ENCODE measurements at places on chromosomes 1 and 21. TPM values are rescaled to one million over a fixed set of nuclear protein-coding genes. Genes with fewer than 3 reads are reported as not detected.

The TTC24 gene
- not detected for total RNA-seq

The ARMH1 gene
- total RNA-seq, result not detected

The PRELP gene
- total RNA-seq, result not detected

The USF1 gene
- total RNA-seq, result 68.4 TPM

DNA sequence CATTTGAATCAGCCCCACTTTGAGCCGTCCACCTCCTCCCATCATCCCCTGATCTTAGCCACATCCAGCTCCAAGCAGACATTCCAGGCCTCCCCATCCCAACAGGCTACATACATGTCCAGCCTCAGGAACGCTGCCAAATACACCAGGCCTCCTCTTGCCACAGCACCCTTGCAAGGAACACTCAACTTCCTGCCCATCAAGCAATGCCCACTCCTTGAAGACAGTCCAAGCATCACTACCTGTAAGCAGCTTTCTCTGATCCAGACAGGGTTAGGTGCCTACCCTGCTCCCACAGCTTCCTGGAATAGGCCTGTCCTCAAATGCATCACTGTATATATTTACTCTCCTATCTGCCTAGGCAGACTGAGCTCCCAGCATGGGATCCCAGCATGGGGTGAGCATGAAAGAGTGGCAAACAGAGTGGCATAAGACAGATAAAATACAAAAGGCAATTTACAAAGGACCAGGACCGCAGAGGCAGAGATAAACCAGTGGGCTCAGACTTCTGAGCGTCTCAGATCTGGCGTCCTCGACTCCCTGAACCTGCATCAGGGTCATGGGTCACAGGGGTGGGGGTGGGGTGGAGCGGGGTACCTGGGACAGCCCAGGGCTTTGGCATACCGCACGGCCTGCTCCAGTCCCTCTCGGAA is 816 bp downstream of the HYI start:
- no peak for DNase-seq

- DNase-seq, result no peak
These were observed 46.2 kb upstream of the TBX15 start for GRCh38 chr1:119034359-119034758.

- no peak for DNase-seq
These were observed 350.2 kb downstream of the SMYD3 start for GRCh38 chr1:246156847-246157246.

GRCh38 chr1:40971966-40972365 is 7.5 kb upstream of the CTPS1 start:
- DNase-seq, result no peak

GRCh38 chr21:43884012-43884860 is 19.2 kb downstream of the AGPAT3 start:
- no peak for DNase-seq

DNA sequence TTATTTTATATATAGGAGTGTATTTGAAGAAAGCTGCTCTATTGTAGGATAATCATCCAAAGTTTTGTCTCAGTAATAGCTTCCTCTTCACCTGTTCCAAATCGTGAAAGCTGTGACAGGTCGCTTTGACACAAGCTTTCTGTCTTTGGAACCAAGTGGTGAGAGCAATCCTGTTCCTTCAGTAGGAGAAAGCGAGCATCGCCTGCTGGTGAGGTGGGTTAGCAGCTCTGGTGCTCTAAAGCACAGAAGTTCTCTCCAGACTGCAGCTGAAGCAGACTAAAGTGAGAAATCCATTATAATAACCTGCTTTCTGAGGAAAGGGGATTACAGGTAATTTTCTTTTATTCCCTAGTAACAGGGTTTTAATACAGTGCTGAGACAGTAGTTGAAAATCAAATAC is 803.8 kb downstream of the ADGRL2 start:
- no peak for DNase-seq

DNA sequence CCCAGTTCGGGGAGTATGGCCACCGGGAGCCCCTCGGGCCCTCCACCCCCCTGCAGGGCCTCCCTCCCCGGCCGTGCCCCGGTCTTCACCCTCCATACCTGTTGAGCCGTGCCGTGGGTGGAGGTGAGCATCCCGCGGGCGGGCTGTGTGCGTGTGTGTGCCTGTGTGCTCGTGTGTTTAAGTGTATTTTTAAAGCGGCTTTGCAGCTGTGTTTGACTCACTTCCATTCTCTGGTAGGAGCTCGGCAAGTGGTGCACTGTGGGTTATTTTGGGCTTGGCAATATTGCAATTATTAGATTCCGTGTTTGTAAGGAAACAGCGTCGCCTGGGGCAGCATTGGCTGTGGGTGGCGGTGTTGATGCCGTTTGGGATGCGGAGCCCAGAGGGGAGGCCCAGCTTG is 20.3 kb upstream of the PLCH2 start:
- no peak for DNase-seq

- DNase-seq, result no peak
These were observed 56.5 kb downstream of the CTH start for GRCh38 chr1:70467531-70467930.

DNA sequence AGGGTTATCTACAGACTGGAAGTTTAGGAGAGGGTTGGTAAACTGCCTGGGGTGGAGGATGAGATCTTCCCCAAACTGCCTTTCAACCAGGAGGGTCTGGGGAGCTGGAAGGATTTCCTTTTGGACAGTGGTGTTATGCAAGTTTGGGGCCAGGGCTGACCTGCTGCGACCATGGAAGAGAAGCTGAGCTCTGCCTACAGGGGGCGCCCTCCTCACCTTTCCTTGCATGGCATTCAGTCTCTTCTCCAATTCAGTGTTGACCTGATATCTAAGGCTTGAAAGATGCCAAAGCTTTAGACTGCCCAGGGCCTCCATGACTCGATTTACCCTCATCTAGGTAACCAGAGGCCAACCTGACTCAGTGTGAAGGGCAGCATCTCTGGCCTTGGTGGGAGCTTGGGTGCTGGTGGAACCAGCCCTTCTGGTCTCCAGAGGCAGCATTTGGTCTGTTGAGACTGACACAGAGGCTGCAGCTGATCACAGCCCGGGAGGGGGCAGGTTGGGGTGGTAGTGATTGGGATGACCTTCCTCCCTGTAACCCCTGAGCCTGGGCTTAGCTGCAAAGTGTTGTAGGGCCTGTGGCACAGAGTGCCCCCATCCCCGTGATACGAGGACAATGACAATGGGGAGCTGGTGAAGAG is 170.0 kb downstream of the GRIK3 start:
- DNase-seq, result no peak

DNA sequence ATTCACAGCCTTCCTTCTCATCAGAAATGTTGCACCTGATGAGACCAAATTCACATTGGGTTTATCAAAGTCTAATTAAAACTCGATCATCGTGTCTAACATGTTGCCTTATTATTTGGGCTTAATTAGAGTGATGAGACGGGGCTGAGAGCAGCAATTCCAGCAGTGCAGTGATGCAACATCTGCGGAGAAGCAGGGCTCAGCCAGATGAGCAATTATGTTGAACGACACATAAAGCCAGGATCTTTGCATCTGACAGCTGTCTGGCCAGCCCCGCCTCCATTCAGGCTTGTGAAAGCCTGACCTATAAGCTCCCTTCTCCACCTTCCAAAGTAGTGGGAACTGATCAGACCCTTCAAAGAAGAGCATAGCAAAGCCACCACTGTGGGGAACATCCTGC is 109.8 kb downstream of the C1orf94 start:
- DNase-seq, result no peak

GRCh38 chr1:53605181-53605580 is 133.8 kb downstream of the GLIS1 start:
- DNase-seq, result no peak

GRCh38 chr1:206065547-206066145 is 12.7 kb downstream of the RHEX start:
- no peak for DNase-seq

GRCh38 chr1:90940746-90941145 is 81.1 kb downstream of the ZNF644 start:
- DNase-seq, result no peak

All from glomerular endothelial cell (primary cell).